ENCODE measurements at places on chromosomes 4 and X.

DNA sequence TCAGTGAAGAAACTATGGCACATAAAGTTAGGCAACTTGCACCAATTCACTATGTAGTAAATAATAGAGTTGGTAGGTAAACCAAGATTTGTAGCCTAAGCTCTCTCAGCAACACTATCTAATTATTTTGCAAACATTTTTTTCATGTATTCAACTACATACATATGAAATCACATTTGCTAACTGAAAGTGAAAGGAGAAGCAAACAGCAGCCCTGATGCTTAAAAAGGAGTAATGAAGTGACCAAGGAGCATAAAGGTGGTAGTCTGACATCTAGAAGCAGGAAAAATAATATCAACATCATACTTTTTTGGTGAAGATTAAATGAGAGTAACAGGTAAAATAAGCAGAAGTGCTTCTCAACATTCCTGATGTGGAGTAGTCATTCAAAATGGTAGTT, 603.7 kb downstream of the GRXCR1 start:
- no peak for DNase-seq

DNA sequence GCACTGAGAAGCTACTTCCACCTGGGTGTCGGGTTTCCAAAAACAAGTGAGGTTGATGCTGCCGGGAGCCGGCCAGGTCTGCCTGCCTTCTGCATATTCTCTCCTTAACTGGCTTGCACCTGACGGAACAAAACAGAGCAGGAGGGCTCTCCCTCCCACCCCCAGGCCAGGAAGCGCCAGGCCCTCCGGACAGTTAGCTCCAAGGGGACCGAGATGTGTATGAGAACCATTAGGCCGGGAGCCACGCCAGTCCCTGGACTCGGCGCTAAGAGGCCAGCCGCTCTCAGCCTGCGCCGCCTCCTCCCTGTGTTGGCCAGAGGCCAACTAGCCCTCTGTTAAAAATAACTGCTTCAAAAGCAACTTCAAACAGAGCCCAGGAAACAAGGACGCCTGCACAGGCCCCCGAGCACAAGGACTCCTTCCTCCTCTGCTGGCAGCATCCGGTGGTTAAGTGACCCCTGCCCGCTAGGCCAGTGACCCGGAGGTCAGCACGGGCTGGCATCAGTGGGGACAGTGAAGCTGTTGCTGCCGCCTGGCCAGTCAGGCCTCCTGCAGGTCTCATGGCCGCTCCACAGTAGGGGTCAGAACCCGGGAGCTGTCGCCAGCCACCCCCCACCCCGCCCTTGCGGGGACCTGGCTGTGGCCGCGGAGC, 107.9 kb downstream of the ABLIM2 start:
- DNase-seq = no peak

- DNase-seq = no peak
These were observed 28.8 kb downstream of the DTHD1 start for GRCh38 chr4:36310216-36310615.

- no peak for DNase-seq
These were observed 18.5 kb upstream of the UVSSA start for GRCh38 chr4:1328267-1329155.

GRCh38 chrX:55908661-55909212, 191.2 kb downstream of the RRAGB start:
- no peak for DNase-seq

DNA sequence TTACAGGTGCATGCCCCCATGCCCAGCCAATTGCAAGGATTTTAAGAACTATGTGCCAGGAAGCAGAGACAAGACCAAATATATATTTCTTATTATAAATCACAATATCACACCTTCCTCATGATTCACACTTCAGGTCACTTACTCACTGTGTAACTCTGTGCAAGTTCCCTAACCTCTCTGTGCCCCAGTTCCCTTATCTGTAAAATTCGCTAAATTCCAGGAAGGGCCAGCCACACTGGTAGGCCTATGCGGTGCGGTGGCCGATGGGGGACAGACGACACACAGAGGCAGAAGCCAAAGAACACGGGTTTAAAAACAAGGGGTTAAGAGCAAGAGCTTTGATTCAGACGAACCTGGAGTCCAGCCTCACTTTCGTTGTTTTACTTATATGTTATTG, 2.8 kb downstream of the TRIM2 start:
- DNase-seq = no peak

DNA sequence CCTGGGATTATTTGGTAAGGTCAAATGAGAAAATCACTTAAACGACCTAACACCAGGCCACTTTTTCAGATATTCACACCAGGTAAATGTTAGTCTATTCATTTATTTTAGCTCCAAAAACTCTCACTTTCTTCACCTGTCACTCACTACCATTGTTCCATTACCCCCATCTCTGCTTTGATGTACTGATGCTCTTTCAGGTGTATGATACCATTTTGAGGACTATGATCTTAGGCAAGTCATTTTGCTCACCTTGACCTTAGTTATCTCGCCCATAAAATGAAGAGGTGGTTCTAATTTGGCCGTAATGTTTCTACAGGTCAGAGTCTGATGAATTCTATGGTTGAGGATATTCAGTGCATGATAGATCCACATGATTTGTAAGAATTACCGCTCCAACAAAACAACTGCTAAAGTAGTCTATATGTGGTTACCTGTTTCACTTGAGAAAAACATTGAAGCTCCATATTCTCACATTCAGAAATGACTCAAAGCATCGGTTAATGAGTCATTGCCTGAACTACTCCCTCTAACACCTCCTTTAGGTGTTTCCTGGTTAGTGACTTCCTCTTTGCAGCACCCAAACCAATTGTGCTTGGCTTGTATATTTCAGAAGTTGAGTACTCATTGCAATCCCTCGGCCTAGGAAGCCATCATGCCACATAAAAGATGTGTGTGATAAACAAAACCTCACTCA, 4.5 kb downstream of the DTHD1 start:
- DNase-seq = peak; percentile 32

DNA sequence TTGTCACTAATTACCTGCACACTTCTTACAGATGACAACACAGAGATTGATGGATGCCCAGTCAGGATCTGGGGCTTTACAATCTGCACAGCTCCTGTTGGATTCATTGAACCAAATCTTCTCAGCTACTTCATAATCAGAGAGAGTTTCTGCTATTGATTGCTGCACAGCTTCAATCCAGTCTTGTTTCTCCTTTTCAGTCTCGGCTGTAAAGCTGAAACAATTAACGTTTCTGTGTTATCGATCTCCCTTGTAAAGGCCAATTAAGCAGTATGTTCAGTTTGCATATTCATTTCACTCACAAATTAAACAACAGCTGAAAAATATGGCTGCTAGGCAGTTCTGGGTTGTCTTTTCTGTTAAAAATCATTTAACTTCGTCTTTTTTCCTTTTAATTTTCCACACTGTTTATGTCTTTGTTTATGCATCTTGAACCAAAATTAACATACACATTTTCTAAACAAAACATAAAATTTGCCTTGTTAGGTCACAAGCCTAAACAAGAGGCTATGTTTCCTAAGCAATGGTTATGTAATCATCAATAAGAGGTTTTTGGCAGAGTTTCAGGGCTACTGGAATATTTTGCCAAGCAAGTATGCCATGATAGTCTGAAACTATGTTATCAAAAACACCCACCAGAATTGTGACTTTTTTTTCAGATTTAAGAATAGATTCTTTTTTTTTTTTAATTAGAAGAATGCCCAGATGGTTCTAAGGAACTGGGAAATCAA, 79.2 kb downstream of the ARAP2 start:
- DNase-seq = no peak

GRCh38 chr4:76931087-76931486, 18.5 kb upstream of the SEPTIN11 start:
- DNase-seq = no peak

- DNase-seq = no peak
These were observed 75.9 kb downstream of the COQ2 start for GRCh38 chr4:83208371-83209365.

DNA sequence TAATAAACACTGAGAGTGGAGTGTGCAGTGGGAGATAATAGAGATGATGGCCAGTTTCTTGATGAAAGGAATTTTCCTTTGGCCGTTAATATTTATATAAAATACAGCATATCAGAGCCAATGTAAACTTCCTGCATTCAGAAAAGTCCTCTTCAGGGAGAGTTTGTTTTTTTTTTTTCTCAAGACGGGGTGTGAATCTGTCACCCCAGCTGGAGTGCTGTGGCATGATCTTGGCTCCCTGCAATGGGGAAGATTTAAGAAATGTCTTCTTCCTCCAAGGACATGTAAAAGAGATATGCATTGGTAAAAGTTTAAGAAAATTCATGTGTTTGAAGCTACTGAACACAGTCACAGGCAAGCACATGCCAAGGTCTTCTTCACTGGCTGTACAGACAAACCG, 25.4 kb upstream of the TBC1D9 start:
- no peak for DNase-seq

DNA sequence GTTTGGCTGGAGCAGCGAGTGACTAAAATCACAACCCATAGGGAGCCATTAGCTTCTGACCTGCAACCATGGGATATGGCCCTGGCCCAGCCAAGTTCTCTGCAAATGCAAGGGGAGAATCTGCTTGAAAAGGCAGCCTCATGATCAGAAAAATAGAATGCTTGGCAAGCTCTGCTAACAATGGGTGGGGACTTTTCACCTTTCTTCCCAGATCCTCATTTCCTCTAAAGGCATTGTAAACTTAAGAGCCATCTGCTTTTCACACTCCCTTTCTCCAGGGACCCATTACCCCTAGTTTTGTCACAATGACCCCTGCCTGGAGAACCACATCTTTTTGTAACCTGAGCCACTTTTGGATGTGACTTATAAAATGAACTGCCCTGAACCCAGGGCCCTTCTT, 104.3 kb downstream of the PARM1 start:
- DNase-seq = no peak

- DNase-seq = no peak
These were observed 1163.2 kb downstream of the PCDH18 start for GRCh38 chr4:136369073-136369472.

DNA sequence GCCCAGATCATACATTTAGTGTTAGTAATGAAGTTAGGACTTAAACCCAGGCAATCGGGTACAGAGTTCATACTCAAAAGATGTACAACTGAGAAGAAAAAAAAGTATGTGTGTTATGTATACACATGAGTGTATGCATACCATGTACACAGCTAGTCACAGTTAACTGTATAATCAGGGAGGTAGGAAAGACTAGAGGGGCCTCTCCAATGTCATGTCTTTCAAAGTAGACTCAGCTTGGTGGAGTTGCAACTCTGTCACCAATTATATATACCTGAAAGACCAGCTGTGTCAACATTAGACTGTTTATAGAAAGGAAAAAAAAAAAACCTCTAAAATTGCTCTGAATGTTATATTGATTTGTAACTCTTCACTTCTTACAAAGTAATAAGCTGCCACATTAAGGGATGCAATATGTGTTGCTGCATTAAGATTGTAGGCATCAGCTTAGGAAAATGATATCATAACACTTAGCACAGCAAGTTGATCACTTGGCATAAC, 167.5 kb downstream of the DCTD start:
- DNase-seq = no peak

DNA sequence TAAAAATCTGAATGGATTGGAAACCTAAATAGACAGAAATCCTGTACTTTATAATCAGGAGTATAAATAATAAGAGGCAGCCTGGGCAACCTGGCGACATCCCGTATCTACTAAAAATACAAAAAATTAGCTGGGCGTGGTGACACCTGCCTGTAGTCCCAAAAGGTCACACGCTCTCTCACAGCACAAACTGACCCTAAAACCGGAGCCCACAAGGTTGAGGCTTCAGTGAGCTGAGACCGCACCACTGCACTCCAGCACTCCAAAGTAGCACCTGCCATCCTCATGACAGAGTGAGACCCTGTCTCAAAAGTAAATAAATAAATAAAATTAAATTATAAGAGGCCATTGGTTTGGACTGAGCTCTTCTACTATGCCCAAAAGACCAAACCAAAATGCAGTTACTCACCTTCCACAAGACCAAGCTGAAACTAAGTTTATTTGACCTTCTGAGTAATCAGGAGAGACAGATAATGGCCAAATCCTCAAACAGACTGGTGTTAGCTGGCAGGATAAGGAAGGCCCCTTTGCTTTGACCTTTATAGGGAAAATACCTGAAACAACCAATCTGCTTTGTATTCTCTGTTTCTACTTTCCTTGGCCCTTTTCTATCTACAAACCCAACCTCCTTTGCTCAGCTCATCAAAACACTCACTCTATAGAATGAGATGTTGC, 3.2 kb upstream of the GRSF1 start:
- no peak for DNase-seq

DNA sequence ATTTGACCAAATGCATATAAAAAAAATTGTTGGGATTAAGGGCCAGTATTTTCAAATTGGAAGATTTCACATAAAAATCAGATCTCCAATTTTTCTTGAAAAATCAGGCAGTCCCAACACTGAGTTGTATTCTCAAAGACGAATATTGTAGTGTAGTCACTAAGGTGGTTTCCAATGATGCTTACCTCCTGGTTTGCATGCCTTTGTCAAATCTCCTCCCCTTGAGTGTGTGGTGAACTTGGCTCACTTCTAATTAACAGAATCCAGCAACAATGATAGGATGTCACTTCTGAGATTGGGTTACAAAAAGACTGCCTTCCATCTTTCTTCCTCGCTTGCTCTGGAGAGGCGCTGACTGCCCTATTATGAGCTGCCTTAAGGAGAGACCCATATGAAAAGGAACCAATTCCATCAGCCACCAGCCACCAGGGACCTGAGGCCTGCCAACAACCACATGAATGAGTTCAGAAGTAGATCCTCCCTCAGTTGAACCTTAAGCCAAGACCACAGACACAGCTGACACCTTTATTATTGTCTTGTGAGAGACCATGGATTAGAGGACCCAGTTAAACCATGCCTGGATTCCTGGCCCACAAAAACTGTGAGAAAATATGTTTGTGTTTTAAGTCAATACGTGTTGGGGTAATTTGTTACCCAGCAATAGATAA, 31.2 kb upstream of the TSPAN5 start:
- no peak for DNase-seq

All from effector memory CD4-positive, alpha-beta T cell (primary cell).